ENCODE measurements at places on chromosomes 5 and 9.

- DNase-seq, result no peak
Measured at GRCh38 chr9:38445154-38446043, 21.1 kb upstream of the IGFBPL1 start.

DNA sequence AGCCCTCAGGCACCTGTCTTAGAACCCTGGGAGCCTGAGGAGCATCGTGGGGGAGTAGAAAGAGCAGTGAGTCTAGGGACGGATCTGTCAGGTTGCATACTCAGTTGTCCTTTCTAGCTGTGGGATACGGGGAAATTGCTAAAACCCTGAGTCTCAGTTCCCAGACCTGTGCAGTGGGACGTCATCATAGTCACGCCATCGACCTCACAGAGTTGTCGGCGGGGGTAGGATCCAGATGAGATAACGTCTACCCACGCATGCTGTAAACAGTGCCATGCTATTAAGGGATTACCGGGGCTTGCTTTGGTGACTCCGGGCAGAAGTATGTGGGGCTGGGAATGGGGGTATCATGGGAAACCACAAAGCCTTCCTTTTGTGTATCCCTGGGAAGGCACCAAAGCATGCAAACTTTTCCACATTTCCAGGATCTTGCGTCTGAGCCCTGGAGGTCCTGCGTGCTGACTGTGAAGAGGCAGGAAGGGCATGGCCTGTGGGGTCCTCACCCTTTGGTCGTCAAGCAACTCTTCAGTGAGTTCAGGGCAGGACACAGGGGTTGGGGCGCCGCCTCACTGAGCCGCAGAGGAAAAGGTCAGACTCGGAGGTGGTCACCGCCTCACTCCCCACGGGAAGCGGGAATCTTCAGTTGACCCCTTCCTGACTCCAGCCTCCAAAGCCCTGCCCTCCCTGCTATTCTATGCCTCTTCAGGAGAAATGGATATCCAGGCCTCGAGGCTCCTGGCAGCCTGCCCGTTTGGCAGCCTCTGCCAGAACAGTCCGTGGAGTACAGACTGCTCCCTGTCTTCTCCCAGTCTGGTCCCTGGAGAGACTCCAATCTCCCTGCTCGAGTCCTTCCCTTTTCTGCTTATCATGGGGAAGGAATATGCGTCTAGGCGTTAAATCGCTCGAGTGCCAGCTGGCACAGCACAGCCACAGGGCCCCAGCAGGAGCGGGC, 186.8 kb upstream of the KLF9 start:
- DNase-seq, result peak; percentile 82

DNA sequence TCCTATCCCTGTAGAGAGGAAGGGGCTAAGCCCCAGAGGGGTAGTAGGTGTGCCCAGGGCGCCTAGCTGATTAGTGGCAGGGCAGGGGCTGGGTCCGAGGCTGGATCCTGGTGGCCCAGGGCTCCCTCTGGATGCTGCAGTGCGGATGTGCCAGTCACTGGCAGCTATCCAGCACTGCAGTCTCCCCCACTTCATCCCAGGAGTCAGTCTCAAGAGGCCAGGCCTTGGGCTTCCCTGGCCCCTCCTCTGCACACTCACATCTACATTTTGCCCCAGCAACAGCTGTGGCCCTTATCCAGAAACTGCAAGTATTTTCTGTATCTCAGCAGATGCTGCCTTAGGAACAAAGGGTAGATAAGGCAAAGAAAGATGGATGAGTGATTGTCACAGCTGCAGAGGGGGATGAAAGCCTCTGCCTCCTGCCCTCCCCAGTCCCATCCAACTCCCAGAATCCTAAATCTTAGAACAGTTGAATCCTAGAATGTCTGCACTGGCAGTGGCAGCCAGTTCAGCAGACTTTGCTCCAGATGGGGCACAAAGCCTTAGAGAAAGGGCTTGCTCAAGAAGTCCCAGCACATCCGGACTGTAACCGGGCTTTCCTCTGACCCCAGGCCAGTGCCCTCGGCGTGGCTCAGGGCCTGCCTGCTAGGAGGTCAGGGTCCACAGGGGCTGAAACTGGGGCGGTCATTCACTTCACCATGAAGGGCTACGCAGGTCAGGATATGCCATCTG, 1.6 kb downstream of the ANXA6 start:
- peak; percentile 28 for DNase-seq

DNA sequence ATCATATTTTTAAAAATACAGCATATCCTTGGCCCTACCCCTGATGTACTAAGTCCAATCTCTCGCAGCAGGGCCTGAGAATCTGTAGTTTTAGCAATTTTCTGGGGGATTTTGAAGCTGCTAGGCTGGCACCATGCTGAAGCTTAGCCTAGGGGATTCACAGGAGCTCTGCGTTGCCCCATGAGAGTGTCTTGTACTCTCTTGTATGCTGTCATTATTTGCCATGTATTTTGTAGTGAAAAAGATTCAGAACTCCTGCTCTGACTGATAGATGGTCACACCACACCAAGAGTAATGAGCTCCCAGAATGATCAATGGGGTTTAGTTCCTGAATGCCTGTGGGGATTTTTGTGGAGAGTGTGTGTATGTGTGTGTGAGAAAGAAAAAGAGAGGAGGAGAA, 20.7 kb upstream of the TRMT10B start:
- DNase-seq, result no peak

GRCh38 chr9:130010151-130010988, 32.6 kb downstream of the FNBP1 start:
- DNase-seq, result no peak

GRCh38 chr5:103066326-103066725, 53.6 kb downstream of the GIN1 start:
- no peak for DNase-seq

Measured in dermis blood vessel endothelial cell (primary cell).